Thoracic aorta (tissue), 2 donors: ENCODE measurements at places on chromosomes 12 and 14.

GRCh38 chr12:20716985-20717384, 21.9 kb downstream of the SLCO1C1 start:
- no peaks in the 10 kb centered on the region for H3K27me3 ChIP-seq
- H3K36me3 ChIP-seq: no peaks in the 10 kb centered on the region
- no peaks in the 10 kb centered on the region for H3K4me1 ChIP-seq
- H3K4me3 ChIP-seq: no peak overlapping the region

DNA sequence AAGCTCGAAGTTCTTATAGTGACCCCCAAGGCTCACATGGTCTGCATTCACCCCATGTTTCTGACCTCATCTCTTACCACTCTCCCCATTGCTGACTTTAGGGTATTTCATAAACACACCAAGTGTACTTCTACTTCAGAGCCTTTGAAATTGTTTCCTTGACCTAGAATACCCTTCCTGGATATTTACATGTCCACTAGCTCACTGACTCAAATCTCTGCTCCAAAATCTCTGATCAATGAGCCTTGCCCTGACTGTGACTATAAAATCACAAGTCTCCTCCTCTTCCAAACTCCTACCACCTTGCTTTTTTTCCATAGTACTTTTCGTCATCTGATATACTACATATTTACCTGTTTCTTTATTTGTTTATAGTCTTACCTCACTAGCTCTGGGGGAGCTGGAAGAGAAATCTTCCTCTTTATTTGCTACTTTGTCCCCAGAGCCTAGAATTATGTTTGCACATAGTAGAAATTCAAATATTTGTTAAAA, 105.1 kb downstream of the RMST start:
- no peaks in the 10 kb centered on the region for H3K4me1 ChIP-seq
- no peak overlapping the region for H3K4me3 ChIP-seq
- DNase-seq: no peak
- H3K27me3 ChIP-seq: no peaks in the 10 kb centered on the region
- H3K36me3 ChIP-seq: no peaks in the 10 kb centered on the region

DNA sequence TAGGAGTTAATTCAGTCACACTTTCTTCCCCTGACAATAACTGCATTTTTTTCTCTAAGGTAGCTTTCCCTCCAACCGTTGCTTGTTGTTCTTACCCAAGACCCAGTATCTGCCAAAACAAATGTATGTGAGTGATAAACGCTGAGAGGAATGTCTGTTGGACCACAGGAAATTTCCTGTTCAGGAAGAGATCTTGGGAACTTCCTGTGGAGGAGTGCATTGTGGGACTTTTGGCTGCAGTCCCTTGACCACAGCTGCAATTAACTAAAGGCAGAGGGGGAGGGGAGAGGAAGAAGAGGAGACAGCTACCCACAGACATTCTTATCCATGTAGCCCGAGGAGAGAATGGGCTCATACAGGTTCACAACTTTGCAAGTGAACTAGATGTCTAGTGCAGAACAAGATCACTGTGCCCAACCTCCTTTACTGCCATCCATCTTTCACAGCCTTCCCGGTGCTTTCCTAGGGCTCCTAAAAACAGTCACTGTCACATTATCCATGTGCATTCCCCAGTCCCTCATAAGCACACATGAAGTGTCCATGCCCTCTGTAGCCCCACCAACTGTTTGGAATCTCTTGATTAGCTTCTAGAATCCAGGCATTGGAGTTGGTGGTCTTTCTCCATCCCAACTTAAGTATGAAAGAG, 149.5 kb downstream of the ETV6 start:
- H3K4me1 ChIP-seq: peaks cover 47% of the 10 kb centered on the region
- H3K36me3 ChIP-seq: no peaks in the 10 kb centered on the region
- no peak for DNase-seq
- no peak overlapping the region for H3K4me3 ChIP-seq
- H3K27ac ChIP-seq: peak overlapping the region; percentile 88
- H3K27me3 ChIP-seq: no peaks in the 10 kb centered on the region

DNA sequence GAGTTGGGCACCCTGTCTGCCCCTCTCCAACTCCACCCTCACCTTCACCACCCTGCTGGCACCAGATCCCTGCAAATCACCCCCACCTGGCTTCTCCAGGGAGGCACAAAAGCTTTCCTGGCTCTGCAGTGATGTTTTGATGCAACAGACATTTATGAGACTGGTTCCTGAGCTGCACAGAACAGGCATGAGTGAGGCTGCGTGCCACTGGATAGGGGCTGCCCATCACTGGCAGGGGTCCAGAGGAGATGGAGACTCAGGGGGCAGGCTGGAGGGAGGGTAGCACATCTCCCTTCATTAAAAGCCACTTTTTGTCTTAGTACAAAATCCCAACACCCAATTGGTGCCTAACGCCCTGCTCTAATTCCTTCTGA, 17.3 kb upstream of the ZDHHC22 start:
- H3K36me3 ChIP-seq: no peaks in the 10 kb centered on the region
- peaks cover 6% of the 10 kb centered on the region for H3K4me1 ChIP-seq
- DNase-seq: no peak
- H3K4me3 ChIP-seq: peak overlapping the region; percentile 36

- no peak overlapping the region for H3K27ac ChIP-seq
- H3K4me3 ChIP-seq: no peak overlapping the region
- no peak for DNase-seq
- no peaks in the 10 kb centered on the region for H3K36me3 ChIP-seq
- no peaks in the 10 kb centered on the region for H3K4me1 ChIP-seq
- no peaks in the 10 kb centered on the region for H3K27me3 ChIP-seq
Measured at GRCh38 chr14:97723819-97724218, 926.6 kb downstream of the VRK1 start.

DNA sequence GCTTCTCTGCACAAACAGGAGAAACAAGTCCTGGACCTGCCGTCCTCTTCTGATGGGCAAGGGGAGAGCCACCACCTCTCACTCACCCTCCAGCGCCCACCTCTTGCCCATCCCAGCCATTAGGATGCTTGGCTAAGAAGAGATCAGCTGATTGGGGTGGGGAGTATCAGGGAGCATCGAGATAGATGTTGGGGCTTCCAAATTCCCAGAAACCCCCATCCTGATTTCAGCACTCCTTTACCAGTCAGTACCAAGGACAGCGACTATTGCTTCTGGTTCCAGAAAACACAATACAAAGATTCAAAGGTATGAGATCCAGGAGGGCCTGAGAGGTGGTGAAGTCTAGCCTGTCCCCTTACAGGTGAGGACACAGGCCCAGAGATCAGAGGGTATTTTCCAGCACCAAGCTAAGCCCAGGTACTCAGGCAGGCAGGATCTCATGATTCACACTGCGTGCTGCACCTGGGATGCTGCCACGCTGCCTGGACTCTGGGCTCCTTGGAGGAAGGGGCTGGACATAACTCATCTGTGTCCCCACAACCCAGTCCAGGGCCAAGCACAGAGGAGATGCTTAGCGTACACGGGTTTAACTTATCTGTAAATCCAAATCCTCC, 76.6 kb downstream of the TUNAR start:
- H3K36me3 ChIP-seq: no peaks in the 10 kb centered on the region
- H3K4me3 ChIP-seq: no peak overlapping the region
- H3K4me1 ChIP-seq: no peaks in the 10 kb centered on the region

DNA sequence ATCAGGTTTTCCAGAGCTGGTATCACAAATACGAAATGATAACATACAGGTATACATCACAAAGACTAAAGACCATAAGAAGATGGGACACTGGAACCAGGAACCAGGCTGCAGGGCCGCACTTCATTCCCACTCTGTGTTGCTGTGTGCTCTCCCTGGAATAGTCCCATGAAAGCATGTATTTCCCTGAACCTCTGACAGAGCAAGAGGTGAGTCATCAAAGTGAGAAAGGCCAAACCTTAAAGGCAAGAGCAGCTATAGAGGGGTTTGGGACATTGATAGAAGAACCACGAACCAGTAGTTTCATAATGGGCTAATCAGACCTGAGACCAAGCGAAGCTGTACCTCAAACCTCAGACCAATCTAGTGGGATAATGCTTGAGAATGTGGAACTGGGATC, 283.0 kb upstream of the PRKD1 start:
- H3K4me3 ChIP-seq: no peak overlapping the region
- no peaks in the 10 kb centered on the region for H3K4me1 ChIP-seq
- no peaks in the 10 kb centered on the region for H3K36me3 ChIP-seq
- H3K27ac ChIP-seq: no peak overlapping the region
- no peaks in the 10 kb centered on the region for H3K27me3 ChIP-seq
- DNase-seq: no peak

DNA sequence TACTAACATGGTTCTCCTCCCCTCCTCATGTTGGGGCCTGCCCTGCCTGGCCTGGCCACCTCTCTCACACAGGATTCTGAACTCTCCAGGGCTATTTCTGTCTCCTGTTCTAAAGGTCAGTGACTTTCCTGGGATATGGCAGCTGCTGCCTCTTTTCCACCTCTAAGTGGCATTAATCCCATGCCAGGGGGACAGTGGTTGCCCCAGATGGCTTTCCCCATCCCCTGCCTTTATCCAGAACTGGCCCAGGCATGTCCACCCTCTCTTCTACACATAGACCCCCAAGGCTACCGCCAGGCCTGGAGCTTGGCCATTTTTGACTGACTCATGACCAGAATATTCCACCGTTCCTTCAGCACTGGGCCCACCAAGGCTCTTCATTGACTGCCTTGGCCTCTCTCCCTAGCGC, 90.4 kb downstream of the IRF2BPL start:
- no peaks in the 10 kb centered on the region for H3K36me3 ChIP-seq
- H3K27me3 ChIP-seq: no peaks in the 10 kb centered on the region
- no peak overlapping the region for H3K4me3 ChIP-seq
- no peak for DNase-seq

DNA sequence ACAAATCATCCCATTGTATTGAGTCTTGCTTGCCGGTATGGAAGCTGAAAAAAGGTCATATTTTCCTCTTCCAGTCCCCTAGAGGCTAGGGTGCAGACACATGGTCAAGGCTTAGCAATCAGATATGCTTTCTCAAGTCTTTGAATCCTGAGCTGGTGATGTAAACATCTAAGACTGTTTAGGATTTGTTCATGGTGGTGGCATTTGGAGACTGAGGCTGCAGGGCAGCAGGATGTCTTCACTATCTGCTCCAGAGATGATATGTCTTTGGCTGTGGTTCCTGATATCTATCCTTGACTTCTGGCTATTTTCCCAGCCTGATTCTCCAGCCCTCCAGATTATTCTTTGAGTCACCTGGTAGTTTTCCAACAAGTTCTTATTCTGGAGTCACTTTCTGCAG, 50.5 kb upstream of the DACT1 start:
- H3K4me3 ChIP-seq: no peak overlapping the region
- H3K27ac ChIP-seq: no peak overlapping the region
- H3K4me1 ChIP-seq: no peaks in the 10 kb centered on the region
- DNase-seq: no peak
- no peaks in the 10 kb centered on the region for H3K27me3 ChIP-seq
- H3K36me3 ChIP-seq: no peaks in the 10 kb centered on the region

GRCh38 chr14:40909906-40910305, 696.8 kb upstream of the LRFN5 start:
- no peak for DNase-seq
- H3K27ac ChIP-seq: no peak overlapping the region
- no peaks in the 10 kb centered on the region for H3K36me3 ChIP-seq
- no peaks in the 10 kb centered on the region for H3K27me3 ChIP-seq
- H3K4me3 ChIP-seq: no peak overlapping the region
- H3K4me1 ChIP-seq: no peaks in the 10 kb centered on the region

DNA sequence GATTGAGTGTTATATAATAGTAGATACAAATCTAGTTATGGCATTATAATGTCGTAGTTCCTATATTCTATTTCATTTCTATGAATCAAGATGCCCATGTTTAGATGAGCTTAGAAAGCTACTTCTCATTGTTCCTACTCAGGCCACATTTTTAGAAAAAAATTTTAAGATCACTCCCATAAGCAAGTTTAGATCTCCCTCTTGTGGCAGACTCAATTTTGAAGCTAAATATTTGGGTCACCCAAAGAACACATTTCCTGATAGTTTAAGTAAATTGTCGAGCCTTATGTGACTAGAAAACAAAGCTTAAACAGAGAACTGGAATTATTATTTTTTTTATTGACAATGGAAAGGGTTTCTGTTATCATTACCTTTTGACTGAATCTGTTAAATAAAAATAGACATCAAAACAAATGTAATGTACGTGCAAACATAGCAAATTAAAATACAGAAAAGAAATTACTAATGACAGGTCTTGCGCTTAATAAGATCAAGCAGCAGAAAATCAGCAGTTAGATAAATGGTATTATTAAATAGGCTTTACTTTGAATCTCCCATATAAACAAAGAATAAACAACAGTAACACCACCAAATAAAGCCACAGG, 180.2 kb downstream of the ACSS3 start:
- H3K27me3 ChIP-seq: no peaks in the 10 kb centered on the region
- no peak overlapping the region for H3K4me3 ChIP-seq
- no peaks in the 10 kb centered on the region for H3K4me1 ChIP-seq
- H3K36me3 ChIP-seq: peaks cover 3% of the 10 kb centered on the region

DNA sequence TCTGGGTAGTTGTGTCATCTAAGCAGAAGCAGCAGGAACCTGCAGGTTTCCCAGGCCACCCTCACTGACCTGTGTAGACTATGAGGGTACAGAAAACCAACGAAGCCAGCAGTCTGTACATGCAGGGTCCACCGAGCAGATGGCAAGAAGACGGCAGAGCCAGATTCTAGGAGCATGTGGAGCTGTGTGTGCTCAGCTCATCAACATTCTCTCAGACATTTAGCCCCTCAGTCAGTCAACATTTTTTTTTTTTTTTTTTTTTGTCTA, 7.3 kb upstream of the ASIC1 start:
- H3K27ac ChIP-seq: no peak overlapping the region
- H3K4me3 ChIP-seq: no peak overlapping the region
- peaks cover 7% of the 10 kb centered on the region for H3K4me1 ChIP-seq
- DNase-seq: no peak
- no peaks in the 10 kb centered on the region for H3K36me3 ChIP-seq

DNA sequence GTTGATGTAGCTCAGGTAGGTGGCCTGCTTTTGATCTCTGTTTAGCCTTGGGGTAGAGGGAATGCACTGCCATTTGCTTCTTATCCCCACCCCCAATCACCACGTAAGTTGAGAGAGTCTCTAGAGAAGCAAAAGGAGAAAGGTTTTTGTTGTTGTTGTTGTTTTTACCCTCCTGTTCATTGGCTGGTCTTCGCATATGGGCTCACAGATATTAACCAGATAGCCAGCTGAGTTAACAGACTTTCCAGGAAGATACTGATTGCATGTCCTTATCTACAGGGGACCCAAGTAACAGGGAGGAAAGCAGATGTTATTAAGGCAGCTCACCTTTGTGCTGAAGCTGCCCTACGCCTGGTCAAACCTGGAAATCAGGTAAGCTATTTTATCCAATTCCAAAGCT, 2.9 kb downstream of the PA2G4 start:
- H3K27me3 ChIP-seq: no peaks in the 10 kb centered on the region
- H3K4me1 ChIP-seq: peaks cover 26% of the 10 kb centered on the region
- no peak for DNase-seq
- peaks cover 45% of the 10 kb centered on the region for H3K36me3 ChIP-seq

- no peaks in the 10 kb centered on the region for H3K4me1 ChIP-seq
- DNase-seq: no peak
- H3K27ac ChIP-seq: no peak overlapping the region
- H3K4me3 ChIP-seq: no peak overlapping the region
- no peaks in the 10 kb centered on the region for H3K27me3 ChIP-seq
Measured at GRCh38 chr12:105214670-105215375, 21.2 kb downstream of the APPL2 start.

GRCh38 chr12:89494411-89495231, 30.0 kb downstream of the GALNT4 start:
- peaks cover 4% of the 10 kb centered on the region for H3K36me3 ChIP-seq
- H3K27ac ChIP-seq: no peak overlapping the region
- no peaks in the 10 kb centered on the region for H3K27me3 ChIP-seq
- no peak for DNase-seq
